ENCODE measurements at places on chromosomes 6 and 20.

DNA sequence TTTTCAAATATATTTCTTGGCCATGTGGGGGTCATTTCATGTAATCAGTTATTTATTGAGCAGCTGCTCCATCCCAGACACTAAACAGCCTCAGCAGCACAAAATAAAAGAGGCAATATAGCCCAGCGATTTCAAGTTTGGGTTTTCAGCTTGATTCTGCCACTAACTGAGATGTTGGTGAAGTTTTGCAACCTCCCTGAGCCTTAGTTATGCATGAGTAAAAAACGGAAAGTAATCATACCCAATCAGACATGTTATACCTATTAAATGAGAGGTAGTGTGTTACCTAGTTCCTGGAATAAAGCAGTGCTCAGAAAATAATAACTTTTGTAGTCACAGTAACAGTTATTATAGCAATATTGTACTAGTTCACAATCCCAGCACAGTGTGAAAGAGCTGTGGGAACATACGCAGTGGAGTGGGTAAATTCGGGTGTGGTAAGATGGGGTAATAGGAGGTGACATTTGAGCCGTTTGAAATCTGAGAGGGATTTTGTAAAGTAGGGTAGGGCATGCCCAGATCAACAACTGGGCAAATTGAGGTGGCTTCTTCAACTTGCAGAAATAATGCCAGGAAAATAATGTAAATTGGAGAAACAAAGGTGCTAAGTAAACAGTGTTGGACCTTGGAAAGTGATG, 1.5 kb downstream of the SLC9A8 start:
- DNase-seq = no peak

- DNase-seq = no peak
Observed at GRCh38 chr6:37648465-37649330, 49.0 kb downstream of the MDGA1 start.

DNA sequence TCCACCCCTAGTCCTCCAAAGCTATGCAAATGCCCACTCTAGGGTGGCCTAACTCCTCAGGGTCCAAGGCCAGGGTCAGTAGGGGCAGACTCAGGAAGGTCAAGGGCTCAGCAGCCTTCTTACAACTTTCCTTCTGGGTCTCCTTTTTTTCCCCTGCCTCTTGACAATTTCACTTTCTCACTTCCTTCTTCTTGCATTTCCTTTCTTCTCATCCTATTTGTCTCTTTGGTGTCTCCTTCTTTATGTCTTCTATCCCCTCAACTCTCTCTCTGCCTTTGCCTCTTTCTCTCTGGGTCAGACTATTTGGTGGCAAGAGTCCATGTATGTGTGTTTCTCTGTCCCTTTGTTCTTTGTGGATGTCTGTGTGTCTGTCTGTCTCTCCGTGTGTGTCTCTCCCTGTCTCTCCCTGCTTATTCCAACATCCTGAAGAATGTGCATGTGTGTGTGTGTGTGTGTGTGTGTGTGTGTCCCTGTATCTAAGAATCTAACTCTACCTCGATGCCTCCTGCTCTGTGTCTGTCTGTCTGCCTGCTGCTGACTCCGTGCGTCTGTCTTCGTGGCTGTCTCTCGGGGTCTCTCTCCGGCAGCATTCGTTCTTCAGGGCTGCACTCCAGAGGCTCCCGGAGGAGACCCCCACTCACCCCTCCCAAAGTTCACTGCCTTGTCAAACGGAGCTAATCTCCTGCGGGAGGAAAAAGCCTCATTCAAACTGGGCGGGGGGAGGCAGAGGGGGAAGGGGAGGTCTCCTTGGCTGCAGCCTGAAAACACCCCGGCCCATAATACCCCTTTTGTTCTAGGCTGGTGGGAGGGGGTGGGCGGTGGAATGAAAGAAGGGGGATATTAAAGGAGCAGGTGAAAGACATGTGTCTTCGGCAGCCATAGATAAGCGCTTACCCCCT, 51.7 kb upstream of the FOXP4 start:
- no peak for DNase-seq

- no peak for DNase-seq
Observed at GRCh38 chr6:96907498-96907897, 9.8 kb upstream of the NDUFAF4 start.

DNA sequence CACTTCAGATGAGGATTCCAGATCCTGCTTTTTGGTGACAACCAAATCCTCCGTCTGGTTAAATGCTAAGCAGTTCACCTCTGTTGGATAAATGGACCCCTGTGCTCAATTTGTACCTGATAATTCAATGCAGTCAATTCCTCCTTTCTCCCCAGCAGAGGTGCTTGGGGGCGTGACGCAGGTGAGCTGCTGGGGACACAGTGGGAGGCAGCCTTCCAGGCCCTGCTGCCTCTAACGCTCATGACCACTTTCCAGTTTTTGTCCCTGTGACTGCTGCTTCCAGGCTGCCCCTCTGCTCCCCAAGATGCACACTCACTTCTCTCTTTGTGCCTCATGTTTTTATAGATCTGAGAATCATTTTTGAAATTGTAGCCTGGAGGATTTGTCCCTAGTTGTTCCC, 78.5 kb downstream of the TTLL2 start:
- no peak for DNase-seq

DNA sequence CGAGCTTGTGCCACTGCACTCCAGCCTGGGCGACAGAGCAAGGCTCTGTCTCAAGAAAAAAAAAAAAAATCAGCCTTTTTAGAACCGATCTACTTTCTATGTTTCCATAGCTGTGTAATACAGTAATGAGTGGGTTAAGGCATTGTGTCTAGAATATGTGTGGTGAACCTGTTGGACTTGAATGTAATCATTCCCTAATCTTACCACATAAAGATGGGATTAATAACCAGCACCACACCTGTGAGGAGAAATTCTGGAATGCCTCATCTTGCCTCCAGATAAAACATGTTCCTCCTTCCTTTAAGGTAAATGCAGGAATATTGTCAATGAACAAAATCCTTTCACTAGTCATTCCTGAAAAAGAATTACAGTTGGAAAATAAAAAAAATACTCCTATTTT, 43.7 kb downstream of the MAPK14 start:
- DNase-seq = no peak

DNA sequence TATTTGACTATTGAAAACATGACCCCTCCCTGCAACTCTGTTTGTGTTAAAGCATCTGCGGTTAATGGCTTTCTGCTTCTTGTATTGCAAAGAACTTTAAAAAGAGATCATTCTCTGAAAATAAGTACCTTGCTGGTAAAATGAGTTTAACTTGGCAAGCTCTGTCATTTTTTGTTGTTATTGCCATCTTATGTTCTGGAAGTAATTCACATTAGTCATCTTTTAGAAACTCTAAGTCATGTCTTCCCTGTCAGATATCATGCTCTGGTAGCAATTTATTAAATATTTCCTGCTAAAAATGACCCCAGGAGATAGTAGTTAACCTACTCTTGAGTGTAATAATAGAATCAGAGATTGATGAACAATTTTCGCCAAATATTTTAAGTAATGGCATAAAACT, 890.6 kb downstream of the KIF16B start:
- DNase-seq = no peak

- no peak for DNase-seq
Observed at GRCh38 chr6:126033696-126034095, 47.4 kb downstream of the TRMT11 start.

- no peak for DNase-seq
Observed at GRCh38 chr6:170449835-170450753, 103.0 kb downstream of the PSMB1 start.
